Activated CD4-positive, alpha-beta T cell treated with anti-CD3 and anti-CD28 coated beads, Interleukin-2, amount 50 U/mL, for 16 hours (primary cell): ENCODE measurements at places on chromosomes 11 and 22.

DNA sequence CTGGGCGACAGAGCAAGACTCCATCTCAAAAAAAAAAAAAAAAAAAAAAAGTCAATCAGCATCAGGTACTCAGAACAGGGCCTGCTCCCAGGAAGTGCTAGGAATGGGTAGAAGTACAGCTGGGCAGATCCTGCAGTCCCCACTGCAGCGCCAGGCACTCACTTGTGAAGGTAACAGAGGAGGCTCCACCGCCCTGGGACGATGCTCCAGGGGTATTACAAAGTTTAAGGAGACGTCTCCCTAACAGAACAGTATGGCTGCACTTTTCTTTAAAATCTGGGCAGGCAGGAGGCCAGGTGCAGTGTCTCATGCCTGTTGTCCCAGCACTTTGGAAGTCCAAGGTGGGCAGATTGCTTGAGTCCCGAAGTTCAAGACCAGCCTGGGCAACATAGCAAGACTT lies 1449.0 kb downstream of the BRD1 start:
- DNase-seq, result no peak

GRCh38 chr22:45785458-45785857 lies 113.8 kb downstream of the ATXN10 start:
- DNase-seq, result no peak

DNA sequence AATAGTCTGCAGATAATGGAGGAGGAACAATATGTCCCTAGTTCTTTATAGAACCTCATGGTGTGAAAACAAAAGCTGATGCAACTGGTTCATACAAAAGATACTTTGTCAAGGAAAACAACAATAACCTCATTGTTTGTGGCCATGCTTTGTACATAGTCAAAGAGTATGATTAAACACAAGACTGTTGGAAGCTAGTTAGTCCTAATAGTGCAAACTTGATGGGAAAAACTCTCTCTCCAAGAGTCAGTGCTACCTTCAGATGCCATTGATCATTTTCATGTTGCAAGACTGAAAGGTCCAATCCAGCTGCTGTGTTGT lies 20.1 kb upstream of the PLAAT2 start:
- DNase-seq, result no peak

DNA sequence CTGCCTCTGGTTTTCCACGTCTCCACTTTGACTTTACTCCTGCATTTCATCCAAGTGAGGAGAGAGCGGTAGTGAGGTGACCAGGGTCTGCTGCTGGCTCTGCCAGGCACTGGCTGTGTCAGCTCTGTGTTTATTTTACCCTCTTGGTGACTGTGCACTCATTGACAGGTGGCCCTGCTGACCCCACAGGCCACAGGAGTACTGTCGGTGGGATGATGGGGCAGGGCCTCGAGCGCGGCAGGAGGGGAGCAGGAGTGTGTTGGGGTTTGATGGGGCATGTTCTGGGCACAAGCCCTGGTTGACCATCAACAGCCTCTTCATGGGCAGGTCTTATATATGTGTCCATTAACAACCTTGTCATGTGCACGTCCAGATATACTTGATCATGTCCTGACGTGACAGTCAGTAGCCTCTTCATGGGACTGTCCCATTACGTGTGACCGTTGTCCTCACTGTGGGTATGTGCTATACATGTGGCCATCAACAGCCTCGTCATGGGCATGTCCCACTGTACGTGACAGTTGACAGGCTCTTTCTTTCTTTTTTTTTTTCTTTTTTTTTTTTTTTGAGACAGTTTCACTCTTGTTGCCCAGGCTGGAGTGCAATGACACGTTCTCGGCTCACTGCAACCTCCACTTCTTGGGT lies 31.4 kb upstream of the ACR start:
- no peak for DNase-seq

- no peak for DNase-seq
Observed at GRCh38 chr11:76987203-76987602, 47.0 kb upstream of the B3GNT6 start.

- no peak for DNase-seq
Observed at GRCh38 chr11:123567466-123567865, 87.0 kb downstream of the SCN3B start.

GRCh38 chr11:128881221-128881620 lies 9.9 kb upstream of the KCNJ5 start:
- no peak for DNase-seq

- DNase-seq, result no peak
Observed at GRCh38 chr11:1509626-1510255, 23.2 kb upstream of the MOB2 start.

- no peak for DNase-seq
Observed at GRCh38 chr11:126542334-126543015, 187.0 kb downstream of the ST3GAL4 start.

GRCh38 chr22:49753961-49754695 lies 73.5 kb downstream of the BRD1 start:
- DNase-seq, result no peak

- DNase-seq, result no peak
Observed at GRCh38 chr11:100963375-100963774, 166.2 kb downstream of the PGR start.
